ENCODE measurements at places on chromosomes 7 and 10.

- DNase-seq = peak; percentile 25
Observed at GRCh38 chr7:127504715-127505114, 80.7 kb downstream of the GCC1 start.

DNA sequence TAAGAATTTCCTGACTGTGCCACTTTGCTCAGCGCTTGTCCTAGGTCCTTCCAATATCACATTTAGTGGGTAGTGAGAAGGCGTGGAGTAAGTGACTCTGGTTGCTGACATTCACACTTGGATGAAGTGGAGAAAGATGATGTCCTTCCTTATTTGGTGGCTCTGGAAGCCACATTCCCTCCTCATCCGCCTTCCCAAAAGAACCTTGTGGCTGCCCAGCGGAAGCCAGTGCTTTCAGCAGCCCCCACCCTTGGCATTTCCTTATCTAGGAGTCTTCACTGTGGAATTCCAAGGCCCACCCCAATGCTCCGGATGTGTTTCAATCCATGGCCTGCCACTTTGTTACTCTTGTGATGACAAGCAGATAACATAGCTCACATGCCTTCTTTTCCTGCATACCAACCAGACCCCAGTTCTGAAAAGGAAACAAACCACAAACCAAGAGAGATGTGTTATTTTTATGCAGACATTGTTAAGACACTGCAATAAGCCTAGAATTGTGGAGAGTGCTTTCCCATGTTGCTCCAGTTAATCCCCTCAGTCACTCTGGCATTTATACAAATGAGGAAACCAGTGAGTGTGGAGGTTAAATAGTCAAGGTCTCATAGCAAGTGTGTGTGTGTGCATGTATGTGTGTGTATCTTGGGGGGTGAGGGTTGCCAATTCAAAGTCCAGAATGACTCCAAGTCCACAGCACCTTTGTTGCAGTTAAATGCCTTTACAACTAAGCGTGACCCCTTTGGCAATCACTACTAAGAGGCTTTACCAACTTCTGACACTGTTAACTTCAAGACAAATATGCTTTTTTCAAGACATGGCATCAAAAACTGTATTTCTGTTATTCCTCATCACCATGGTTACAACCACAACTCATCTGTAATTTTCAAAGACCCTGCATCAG, 10.3 kb upstream of the ANKRD1 start:
- peak; percentile 55 for DNase-seq

DNA sequence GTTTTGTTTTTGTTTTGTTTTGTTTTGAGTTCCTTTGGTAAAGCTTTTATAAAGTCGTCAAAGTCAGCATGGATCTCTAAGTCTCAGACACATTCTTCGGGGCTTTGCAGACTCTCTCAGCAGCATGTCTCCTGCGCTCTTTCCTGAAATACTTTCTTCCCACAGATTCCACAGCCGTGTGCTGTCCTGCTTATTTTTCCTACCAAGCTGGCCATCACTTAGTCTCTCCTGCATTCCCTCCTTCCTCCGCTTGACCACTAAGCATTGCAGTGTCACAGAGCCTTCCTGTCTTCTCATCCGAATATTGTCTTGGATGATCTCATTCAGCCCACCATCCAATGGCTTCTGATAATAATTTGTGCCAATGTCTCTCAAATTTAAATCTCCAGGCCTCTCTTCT, 434.3 kb upstream of the C7orf33 start:
- no peak for DNase-seq

DNA sequence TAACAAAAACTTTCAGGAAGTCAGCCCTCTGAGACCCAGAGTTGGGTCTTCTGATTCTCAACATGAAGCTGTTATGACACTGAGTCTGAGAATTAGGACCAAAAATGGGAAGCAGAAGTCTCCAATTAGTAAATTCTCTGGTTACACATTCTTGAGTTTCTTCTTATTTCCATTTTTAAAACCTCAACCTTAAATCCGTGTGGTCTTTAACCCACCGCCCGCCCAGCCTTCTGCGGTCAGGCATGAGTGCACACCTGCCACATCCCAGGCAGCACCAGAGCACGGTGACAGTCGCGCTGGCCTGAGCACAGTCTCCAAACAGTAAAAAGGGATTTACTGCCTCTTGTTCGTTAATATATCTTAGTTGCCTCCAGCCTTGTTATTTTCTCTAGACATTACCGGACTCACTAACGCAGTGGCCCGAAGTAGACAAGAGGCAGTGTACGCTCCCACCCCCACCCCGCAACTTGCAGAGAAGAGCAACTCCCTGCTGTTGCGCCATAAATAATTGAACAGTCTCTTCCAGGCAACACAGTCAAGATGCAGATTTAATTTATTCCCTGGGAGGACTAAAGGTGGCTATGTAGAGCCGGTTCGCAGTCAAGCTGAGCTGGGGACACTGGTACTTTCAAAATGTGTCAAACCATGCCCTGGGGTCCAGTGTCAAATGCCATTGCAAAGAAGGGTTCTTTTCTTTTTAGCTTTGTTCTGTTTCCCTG, 147.0 kb upstream of the CELF2 start:
- peak; percentile 37 for DNase-seq

- no peak for DNase-seq
Observed at GRCh38 chr7:22291977-22292376, 65.0 kb downstream of the RAPGEF5 start.

DNA sequence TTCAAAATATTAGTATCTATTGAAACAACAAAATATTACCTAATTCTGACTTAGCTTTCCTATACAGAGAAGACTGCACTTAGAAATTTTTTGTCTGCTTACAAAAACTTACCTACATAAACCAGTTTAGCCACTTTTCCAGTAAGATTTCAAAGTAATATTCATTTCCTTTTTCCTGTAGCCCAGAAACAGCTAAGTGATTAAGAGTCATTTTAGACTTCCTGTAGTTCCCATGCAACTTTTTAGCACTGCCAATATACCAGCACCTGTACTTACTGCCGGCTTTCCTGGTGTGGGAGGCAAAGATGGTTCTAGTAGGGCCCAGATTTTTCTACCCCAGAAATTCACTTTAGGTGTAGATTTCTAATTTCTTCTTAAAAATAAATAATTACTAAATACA, 21.8 kb downstream of the NT5C2 start:
- DNase-seq = no peak

DNA sequence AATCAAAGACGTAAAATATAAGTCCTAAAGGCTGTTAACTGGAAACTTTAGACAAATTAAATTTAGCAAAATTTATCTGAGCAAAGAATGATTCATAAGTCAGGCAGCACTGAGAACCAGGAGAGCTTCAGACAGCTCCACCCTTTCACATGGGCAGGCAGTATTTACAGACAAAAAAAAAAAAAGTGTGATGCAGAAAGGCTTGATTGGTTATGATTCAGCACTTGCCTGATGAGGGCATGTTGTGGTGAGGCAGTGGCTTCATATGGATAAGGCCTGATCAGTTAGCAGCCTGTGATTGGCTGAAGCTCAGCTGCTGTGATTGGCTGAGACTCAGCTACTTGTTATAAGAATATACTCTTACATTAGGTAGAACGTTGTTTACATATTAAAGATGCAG, 495.4 kb upstream of the POM121L12 start:
- DNase-seq = no peak

- DNase-seq = no peak
Observed at GRCh38 chr10:113856563-113856962, 2.1 kb downstream of the NHLRC2 start.

GRCh38 chr7:138797715-138798320, at the start of the genes ATP6V0A4 and TMEM213:
Gene ATP6V0A4 (minus strand): TSS chr7:138798196. CDS start chr7:138771247, 26,949 bp downstream.
Gene TMEM213 (plus strand): TSS chr7:138797994. CDS start chr7:138798105, 111 bp downstream.
- DNase-seq = no peak

GRCh38 chr10:91635401-91636400, 2.8 kb upstream of the PPP1R3C start:
- peak; percentile 70 for DNase-seq

DNA sequence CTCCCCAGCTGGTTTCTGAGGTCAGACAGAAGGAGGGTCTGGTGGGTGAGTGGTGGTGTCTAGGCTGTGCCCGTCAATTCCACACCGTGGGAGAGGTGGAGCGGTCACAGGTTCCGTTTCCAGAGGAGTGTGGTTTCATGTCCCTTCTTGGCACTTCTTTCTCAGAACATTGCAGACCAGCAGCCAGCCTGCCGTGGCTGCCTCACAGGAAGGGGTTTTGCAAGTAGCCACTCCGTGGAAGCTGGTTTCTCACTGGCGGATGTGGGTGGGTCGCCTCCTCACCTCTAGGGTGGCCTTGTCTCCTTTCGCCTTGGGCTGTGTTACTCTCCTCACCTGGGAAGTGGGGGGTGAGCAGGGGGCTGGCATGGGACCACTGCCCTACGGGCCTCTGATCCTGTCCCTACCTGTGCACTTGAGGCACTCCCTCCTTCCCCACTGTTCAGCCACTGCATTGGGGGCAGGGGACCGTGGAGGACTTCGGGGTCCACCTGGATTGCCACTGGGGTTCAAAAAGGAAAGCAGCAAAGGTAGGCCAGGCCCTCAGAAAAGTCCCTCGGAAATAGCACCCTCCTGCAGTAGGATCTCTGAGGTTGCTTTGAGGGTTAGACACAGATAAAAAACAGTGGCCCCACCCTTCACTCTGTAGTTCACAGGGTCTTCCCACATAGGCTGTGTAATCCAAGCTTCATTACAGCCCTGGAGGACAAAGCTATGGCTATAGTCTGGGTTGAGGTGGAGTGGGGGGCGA, 33.9 kb downstream of the TSPAN14 start:
- DNase-seq = no peak

GRCh38 chr7:5282543-5283316, at the start of gene SLC29A4:
Gene SLC29A4 (plus strand): TSS chr7:5282943. CDS start chr7:5287817, 4,874 bp downstream.
- DNase-seq = peak; percentile 86

- DNase-seq = no peak
Observed at GRCh38 chr7:72025381-72025960, 386.7 kb downstream of the CALN1 start.

DNA sequence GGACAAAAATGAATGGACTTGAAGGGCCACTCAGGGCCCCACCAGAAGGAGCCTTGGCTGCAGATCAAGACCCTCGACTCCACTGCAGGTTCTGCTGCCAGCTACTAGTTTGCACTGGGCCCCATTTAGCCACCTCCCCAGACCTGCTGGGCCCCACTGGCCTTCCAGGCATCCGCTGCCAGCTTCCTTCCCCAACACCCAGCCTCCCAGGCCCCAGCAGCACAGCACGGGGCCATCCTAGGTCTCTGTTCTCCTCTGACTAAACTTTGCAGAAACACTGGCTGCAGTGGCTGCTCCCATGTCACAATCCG, 277.4 kb upstream of the KLF14 start:
- DNase-seq = no peak

- DNase-seq = no peak
Observed at GRCh38 chr10:120360571-120360970, 96.5 kb upstream of the PLPP4 start.

- no peak for DNase-seq
Observed at GRCh38 chr7:105647591-105647990, 66.3 kb upstream of the EFCAB10 start.

- no peak for DNase-seq
Observed at GRCh38 chr7:12229046-12229445, 18.0 kb downstream of the TMEM106B start.

DNA sequence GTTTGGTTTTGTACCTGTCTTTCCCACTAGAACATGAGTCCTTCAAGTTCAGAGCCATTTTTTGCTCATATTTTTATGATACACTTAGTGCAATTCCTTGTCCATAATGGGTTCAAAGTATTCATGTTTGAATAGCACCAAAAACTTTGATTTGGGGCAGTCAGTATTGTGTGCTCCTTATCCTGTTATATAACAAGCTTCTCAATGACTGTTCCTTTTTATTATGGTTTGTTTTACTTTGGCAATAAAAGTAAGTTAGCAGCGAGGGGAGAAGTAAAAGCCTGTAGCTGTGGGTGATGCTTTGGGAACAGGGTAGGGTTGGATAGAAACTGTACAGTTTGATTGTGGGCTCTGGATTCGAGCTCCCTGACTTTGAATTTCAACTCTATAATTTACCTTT, 174.4 kb upstream of the PCLO start:
- DNase-seq = no peak

GRCh38 chr7:151384776-151385625, 24.8 kb downstream of the WDR86 start:
- no peak for DNase-seq

GRCh38 chr7:117322741-117323304, at the start of gene WNT2:
Gene WNT2 (minus strand): TSS chr7:117323058. CDS start chr7:117322989, 69 bp downstream.
- DNase-seq = no peak

DNA sequence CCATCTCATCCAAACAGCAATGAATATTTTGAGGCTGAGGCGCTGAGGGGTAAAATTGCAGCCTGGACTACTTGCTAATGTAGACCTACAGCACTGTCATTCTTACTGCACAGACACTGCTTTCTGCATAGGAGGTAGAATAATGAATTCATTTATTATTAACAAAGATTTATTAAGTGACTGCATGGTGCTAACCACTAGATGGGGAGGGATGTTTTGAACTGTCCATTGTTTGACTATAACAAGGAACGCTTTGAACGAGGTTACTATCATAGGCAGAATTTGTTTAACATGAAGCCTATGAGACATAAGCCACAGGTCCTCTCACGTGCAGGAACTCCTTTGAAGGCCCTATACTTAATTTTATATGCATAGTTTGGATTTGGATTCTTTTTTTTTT, 143.8 kb downstream of the CFTR start:
- DNase-seq = no peak

DNA sequence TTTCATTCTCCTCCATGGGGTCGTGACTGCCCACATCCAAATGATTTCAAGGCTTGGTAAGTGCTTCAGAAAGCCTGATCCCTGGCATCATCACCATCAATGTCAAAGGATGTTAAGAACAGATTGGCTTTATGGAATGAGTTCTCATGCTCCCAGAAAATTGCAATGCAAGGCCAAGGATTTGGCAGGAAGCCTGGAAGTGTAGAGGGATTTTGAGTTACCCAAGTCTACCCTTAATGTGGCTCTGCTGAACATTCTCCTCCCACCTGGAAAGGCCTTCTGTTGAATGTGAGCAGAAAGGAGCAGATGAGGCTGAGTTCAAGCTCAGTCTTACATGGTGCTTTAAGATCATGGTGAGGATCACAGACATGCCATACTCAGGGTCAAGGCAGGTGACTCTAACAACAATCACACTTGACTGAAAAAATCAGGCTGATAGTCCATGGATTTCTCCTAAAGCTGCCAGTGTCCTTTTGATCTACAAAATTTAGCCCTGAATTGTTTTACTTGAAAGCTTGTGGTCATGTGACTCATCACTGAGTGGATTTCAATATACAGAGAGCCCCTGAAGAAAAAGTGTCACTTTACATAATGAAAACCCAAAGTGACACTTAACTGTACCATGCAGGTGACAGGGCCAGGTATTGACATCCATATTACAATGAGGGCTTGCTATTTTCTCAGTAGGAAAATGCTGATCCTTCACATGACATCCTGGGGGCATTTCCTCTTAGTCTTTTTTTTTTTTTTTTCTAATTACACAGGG, 111.1 kb upstream of the PDLIM1 start:
- no peak for DNase-seq

GRCh38 chr10:52771534-52772445, 794 bp downstream of the MBL2 start:
- no peak for DNase-seq

DNA sequence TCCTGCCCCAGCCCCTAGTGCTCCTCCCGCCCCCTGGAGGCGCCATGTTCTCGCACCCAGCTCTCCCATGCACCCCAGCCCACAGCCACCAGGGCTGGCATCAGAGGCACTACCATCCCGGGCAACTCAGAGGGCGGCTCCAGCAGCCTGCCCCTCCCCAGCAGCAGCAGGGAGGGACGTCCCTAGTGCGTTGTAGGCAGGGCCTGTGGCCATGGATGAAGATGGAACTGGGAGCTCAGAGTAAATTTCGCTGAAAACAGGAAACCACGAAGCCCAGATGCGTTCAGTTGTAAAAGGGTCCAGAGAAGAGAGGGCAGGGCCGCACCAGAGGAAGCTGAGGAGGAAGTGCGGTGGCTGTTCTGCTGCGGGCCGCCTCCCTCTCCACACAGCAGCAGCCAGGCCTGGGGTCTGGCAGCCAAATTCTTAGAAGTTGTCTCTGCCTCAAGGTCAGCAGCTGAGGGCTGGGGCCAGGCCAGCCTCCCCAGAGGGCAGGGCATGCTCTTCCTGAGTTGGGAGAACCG, 24.6 kb downstream of the VSIR start:
- DNase-seq = peak; percentile 79

All from right hindlimb (tissue), 1 donor.